ENCODE measurements at places on chromosomes 6 and 20. TPM values are rescaled to one million over a fixed set of nuclear protein-coding genes. Genes with fewer than 3 reads are reported as not detected.

The RAET1L gene
- not detected for polyA plus RNA-seq

The METTL24 gene
- not detected for polyA plus RNA-seq

The ARMH2 gene
- not detected for polyA plus RNA-seq

The EGFL8 gene
- 13.8 TPM for polyA plus RNA-seq

The TMEM74B gene
- polyA plus RNA-seq: not detected

The GPX6 gene
- not detected for polyA plus RNA-seq

The MROH8 gene
- 2.4 TPM for polyA plus RNA-seq

The ZKSCAN4 gene
- polyA plus RNA-seq: 2.3 TPM

The CTCFL gene
- polyA plus RNA-seq: not detected

The SYNE1 gene
- polyA plus RNA-seq: 12.0 TPM

The C20orf204 gene
- 1.7 TPM for polyA plus RNA-seq

The ETV7 gene
- 11.6 TPM for polyA plus RNA-seq

The SRMS gene
- 2.4 TPM for polyA plus RNA-seq

The POPDC3 gene
- polyA plus RNA-seq: 0.32 TPM

The L3MBTL3 gene
- polyA plus RNA-seq: 2.1 TPM

The MCHR2 gene
- polyA plus RNA-seq: not detected

The HBS1L gene
- 14.4 TPM for polyA plus RNA-seq

The ZC2HC1B gene
- polyA plus RNA-seq: not detected

The OR2H1 gene
- polyA plus RNA-seq: not detected

The SLC26A8 gene
- polyA plus RNA-seq: not detected

The STX11 gene
- polyA plus RNA-seq: 5.4 TPM

The CTAGE9 gene
- not detected for polyA plus RNA-seq

The CASS4 gene
- 2.7 TPM for polyA plus RNA-seq

The TRIM27 gene
- polyA plus RNA-seq: 19.2 TPM

The LY86 gene
- 9.7 TPM for polyA plus RNA-seq

The RNF217 gene
- 1.8 TPM for polyA plus RNA-seq

The ZNF831 gene
- 4.4 TPM for polyA plus RNA-seq

The DZANK1 gene
- 4.2 TPM for polyA plus RNA-seq

The SLC25A27 gene
- polyA plus RNA-seq: not detected

The DSP gene
- 39.0 TPM for polyA plus RNA-seq

The KHDC1L gene
- not detected for polyA plus RNA-seq

The NFS1 gene
- 19.2 TPM for polyA plus RNA-seq

The TRIM39 gene
- 11.2 TPM for polyA plus RNA-seq

The DCDC2 gene
- 1.6 TPM for polyA plus RNA-seq

The BPIFB3 gene
- not detected for polyA plus RNA-seq

The HLA-F gene
- polyA plus RNA-seq: 70.7 TPM

The HLA-DQA1 gene
- 32.4 TPM for polyA plus RNA-seq

The PCK1 gene
- 334 TPM for polyA plus RNA-seq

The PTCRA gene
- 0.23 TPM for polyA plus RNA-seq

The PRKN gene
- 0.38 TPM for polyA plus RNA-seq

The SOX12 gene
- 3.9 TPM for polyA plus RNA-seq

The TRIM40 gene
- polyA plus RNA-seq: 6.6 TPM

The AKAP7 gene
- polyA plus RNA-seq: 7.9 TPM

The GJA10 gene
- not detected for polyA plus RNA-seq

The NKX2-2 gene
- 0.60 TPM for polyA plus RNA-seq

The GRM4 gene
- polyA plus RNA-seq: not detected

The MTO1 gene
- polyA plus RNA-seq: 13.6 TPM

The BFSP1 gene
- polyA plus RNA-seq: 0.51 TPM
